GM23248 (cell line): ENCODE measurements at places on chromosomes 4 and X. TPM values are rescaled to one million over a fixed set of nuclear protein-coding genes. Genes with fewer than 3 reads are reported as not detected.

DNA sequence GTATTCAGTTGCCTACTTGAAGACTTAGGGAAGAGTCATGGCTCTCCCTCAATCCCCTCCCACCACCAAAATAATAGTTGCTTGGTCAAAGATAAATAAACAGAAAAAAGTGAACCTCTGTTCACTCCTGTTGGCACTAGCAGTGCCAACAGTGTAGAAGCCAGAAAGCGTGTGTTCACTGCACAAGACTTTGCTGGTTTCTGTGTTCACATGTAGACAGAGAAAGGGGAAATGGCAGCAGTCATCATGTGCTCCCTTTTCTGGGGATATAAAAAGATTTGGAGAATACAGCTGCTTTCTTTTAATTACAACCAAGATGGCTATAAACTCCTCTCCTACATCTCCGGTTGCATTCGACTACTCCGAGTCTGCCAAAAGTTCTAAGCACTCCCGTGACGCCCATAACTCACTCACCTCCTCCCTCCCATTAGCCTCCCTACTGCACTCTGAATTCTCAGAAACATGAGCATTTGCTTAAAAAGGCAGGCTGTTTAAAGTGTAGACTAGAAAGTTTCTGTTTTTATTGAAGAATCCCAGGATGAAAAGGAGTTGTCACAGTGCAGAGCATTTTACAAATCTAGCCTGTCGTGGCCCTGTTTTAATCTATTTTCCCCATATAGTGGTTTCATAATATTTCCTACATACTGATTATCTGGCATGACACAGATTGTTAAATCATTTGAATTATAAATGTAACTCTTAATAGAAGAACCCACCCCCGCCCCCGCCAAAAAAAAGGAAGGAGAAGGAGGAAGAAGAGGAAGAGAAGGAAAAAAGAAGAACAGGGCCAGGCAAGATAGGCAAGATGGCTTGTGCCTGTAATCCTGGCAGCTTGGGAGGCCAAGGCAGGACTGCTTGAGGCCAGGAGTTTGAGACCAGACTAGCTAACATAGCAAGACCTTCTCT is 16.7 kb downstream of the LGI2 start:
- H3K4me1 ChIP-seq = no peaks in the 10 kb centered on the region
- DNase-seq = no peak
- no peaks in the 10 kb centered on the region for H3K36me3 ChIP-seq
- no peak overlapping the region for H3K4me3 ChIP-seq
- peaks cover 11% of the 10 kb centered on the region; the same call in 1 of the 2 replicates for H3K27me3 ChIP-seq

Gene FOXR2
- total RNA-seq = not detected in 2 replicates

DNA sequence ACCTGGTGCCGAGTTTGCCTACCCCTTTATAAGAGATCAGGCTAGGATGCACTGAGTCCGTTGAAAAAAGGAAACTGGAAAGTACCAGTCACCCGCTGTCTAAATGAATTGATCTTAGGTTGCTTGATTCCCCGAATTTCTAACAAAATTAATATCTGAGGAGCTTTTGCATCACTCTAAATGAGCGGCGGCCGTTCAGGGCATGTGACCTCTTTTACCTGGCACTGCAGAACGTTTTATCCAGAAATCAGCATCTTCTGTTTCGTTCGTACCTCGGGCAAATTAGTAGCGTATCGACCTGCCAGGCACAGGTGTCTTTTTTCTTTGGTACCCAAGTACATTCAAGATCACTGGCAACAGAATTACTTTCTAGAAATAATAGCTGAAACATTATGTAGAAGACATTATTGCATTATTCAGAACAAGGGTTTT is 876 bp downstream of the KLHL2 start:
- peak; percentile 52 for DNase-seq
- peaks cover 29% of the 10 kb centered on the region for H3K4me1 ChIP-seq
- H3K4me3 ChIP-seq = peak overlapping the region; percentile 96
- no peaks in the 10 kb centered on the region for H3K36me3 ChIP-seq
- no peak overlapping the region for H3K27ac ChIP-seq
- no peaks in the 10 kb centered on the region for H3K27me3 ChIP-seq

Gene GPR82
- not detected in 2 replicates for total RNA-seq

DNA sequence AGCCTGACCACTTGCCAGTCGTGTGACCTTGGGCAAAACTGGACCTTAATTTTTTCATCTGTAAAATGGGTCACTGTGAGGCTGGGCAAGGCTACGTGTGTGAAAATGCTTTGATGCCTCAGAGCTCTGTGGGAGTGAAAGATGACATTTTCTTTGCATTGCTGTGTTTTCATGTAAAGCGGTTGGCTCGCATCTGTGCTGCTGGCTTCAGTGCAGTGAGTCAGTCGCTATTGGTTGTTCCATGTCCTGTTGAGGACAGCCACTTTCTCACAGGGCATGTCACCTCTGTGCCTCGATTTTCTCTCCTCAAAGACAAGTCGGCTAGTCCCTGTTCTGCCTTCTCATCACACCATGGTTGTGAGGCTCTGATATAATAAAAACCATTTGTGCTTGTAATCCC is 4.4 kb downstream of the MTMR1 start:
- no peak overlapping the region for H3K27ac ChIP-seq
- H3K4me3 ChIP-seq = no peak overlapping the region
- H3K36me3 ChIP-seq = no peaks in the 10 kb centered on the region
- no peaks in the 10 kb centered on the region for H3K27me3 ChIP-seq
- H3K4me1 ChIP-seq = peaks cover 8% of the 10 kb centered on the region; the same call in 1 of the 2 replicates

Gene RIPPLY1
- total RNA-seq = not detected in 2 replicates

Gene GPR101
- total RNA-seq = not detected in 2 replicates

- no peak overlapping the region for H3K4me3 ChIP-seq
Measured at GRCh38 chrX:38458071-38458470, 103.3 kb upstream of the TSPAN7 start.

- H3K36me3 ChIP-seq = no peaks in the 10 kb centered on the region
- H3K27me3 ChIP-seq = no peaks in the 10 kb centered on the region
- no peak overlapping the region for H3K4me3 ChIP-seq
Measured at GRCh38 chrX:2374086-2374485, 126.7 kb downstream of the DHRSX start.

Gene COL4A6
- under 0.01 TPM in 1 of 2 replicates, not detected in the other for total RNA-seq

DNA sequence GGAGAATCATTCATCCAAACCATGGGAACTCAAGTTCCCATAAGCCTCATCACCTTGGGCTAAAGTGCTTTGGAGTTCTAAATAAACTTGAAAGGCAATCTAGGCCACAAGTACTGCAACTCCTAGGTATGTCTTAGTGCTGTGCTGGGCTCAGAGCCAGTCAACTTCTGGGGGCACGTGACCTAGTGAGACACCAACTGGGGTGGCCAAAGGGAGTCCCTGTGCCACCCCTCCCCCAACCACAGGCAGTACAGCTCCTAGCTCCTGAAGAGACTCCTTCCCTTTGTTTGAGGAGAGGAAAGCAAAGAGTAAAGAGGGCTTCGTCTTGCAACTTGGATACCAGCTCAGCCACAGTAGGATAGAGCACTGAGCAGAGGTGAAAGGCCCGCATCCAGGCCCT is 154.2 kb upstream of the IL1RAPL2 start:
- H3K27me3 ChIP-seq = no peaks in the 10 kb centered on the region
- no peaks in the 10 kb centered on the region for H3K4me1 ChIP-seq
- H3K36me3 ChIP-seq = no peaks in the 10 kb centered on the region
- no peak for DNase-seq

DNA sequence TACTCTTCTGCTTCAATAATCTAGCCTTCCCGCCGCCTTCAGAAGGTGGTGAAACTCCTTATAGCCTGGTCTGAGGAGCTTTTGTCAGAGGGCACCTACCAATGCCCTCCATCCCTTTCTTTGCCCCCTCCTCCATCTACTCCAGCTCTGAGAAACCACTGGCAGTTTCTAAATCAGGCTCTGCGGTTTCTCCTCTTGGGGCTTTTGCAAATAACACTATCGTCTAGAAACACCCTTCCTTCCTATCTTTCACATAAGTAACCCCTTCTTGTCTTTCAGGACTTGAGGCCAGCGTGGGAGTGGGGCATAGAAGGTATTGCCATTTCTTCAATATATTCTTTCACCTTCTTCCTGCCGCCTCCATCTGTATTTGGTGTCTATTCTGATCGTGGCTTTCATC is 1.2 kb upstream of the EFHC2 start:
- no peaks in the 10 kb centered on the region for H3K36me3 ChIP-seq
- H3K27ac ChIP-seq = no peak overlapping the region
- H3K4me3 ChIP-seq = no peak overlapping the region

Gene SULT1E1
- total RNA-seq = not detected in 2 replicates

- no peak overlapping the region for H3K4me3 ChIP-seq
- DNase-seq = peak; percentile 51
- H3K36me3 ChIP-seq = 0 out of 2 replicates have a peak, but pooled peaks cover 6% of the 10 kb centered on the region
- H3K27ac ChIP-seq = no peak overlapping the region
- no peaks in the 10 kb centered on the region for H3K27me3 ChIP-seq
Measured at GRCh38 chr4:41963105-41963504, 18.5 kb upstream of the DCAF4L1 start.

DNA sequence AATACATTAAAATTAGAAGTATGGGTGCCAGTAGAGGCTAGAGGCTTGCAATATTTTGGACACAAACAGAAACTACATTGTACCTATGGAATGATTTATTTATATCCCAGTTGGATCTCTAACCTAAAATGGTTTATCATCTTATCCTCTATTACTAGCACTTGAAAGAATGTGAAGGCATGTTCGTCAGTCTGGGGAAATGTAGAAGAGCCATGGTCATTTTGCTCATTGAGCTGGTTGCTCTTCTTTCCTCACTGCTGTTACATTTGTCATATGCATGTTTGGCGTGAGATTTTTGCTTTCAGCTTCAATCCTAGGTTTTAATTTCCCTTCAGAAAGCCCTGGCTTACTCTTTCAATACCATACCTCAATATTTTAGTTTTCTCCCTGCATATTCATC is 82.4 kb upstream of the MYOZ2 start:
- H3K36me3 ChIP-seq = no peaks in the 10 kb centered on the region
- peak; percentile 17 for DNase-seq
- no peak overlapping the region for H3K4me3 ChIP-seq
- H3K27ac ChIP-seq = no peak overlapping the region
- no peaks in the 10 kb centered on the region for H3K27me3 ChIP-seq

- no peak for DNase-seq
- no peak overlapping the region for H3K27ac ChIP-seq
- H3K36me3 ChIP-seq = no peaks in the 10 kb centered on the region
Measured at GRCh38 chrX:23514082-23514481, 153.2 kb upstream of the PRDX4 start.

Gene MAP7D3
- 11.4 and 14.4 TPM in 2 replicates for total RNA-seq

Gene RPS6KA6
- total RNA-seq = 5.4 and 6.2 TPM in 2 replicates

Gene SHROOM4
- 1.1 and 1.7 TPM in 2 replicates for total RNA-seq
